ENCODE measurements at places on chromosomes 6 and 20. TPM values are rescaled to one million over a fixed set of nuclear protein-coding genes. Genes with fewer than 3 reads are reported as not detected.

ZBTB9 gene
- polyA plus RNA-seq: 1.9 TPM

ARMH2 gene
- not detected for polyA plus RNA-seq

LTA gene
- 0.24 TPM for polyA plus RNA-seq

PNLDC1 gene
- polyA plus RNA-seq: 0.16 TPM

GRCh38 chr20:58705208-58705926 lies 12.8 kb downstream of the NPEPL1 start:
- H3K4me3 ChIP-seq: no peak overlapping the region
- H3K36me3 ChIP-seq: no peaks in the 10 kb centered on the region
- no peaks in the 10 kb centered on the region for H3K27me3 ChIP-seq
- no peak overlapping the region for H3K27ac ChIP-seq

DNA sequence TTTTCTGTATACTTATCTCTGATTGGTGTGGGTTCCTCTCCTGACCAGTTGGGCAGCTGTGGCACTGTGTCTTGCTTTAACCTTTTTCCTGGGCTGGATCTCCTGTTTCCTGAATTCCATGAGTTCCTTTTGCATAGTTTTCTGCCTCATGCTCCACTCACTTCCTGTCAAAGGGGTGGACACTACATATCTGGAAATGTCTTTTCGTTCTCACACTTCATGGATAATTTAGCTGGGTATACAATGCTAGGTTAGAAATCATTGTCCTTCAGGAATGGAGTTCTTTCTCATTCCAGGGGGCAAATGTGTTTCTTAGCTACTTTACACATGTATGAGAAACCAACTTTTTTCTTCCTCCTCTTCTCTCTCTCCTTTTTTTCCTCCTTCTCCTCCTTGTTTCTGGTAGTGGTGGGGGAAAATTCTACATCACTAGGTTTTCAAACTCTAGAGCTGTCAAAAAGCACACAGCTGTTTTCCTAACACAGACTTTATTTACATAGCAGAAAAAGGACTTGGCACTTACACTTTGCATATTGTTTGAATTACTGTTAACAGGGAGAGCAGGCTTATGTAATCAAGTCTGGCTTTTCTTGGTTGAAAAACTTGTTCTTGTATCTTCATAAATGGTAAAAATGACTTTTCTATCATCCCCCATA lies 9.0 kb upstream of the DDX27 start:
- no peak for DNase-seq
- H3K4me1 ChIP-seq: no peaks in the 10 kb centered on the region
- H3K36me3 ChIP-seq: no peaks in the 10 kb centered on the region
- no peaks in the 10 kb centered on the region for H3K27me3 ChIP-seq
- H3K27ac ChIP-seq: no peak overlapping the region

DNA sequence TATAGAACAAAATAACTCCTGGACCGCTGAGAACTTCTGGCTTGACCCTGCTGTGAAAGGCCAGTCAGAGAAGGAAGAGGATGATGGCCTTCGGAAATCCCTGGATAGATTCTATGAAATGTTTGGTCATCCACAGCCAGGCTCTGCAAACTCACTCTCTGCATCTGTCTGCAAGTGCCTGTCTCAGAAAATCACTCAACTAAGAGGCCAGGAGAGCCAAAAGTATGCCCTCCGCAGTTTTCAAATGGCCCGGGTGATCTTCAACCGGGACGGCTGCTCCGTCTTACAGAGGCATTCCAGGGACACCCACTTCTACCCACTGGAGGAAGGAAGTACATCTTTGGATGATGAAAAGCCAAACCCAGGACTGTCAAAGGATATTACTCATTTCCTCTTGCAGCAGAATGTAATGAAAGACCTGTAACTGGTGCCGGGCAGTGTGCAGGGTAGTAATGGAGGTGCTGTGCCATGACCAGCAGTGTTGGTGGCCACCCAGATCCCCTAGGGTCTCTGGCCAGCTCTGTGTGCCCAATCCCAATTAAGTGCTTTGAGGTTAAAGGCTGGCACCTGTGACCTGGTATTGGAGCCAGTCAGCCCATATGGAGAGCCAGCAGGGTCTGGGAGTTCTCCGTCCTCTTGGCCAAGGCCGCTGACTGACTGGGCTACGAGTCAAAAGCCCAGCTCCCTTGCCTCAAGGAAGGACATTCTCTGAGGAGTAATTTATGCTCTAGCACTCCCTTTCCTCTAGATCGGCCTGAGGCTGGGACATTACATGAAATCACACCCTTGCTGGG lies 87.1 kb downstream of the TRMT6 start:
- DNase-seq: no peak
- no peak overlapping the region for H3K27ac ChIP-seq
- H3K4me3 ChIP-seq: no peak overlapping the region
- no peaks in the 10 kb centered on the region for H3K4me1 ChIP-seq

- no peaks in the 10 kb centered on the region for H3K27me3 ChIP-seq
- H3K36me3 ChIP-seq: no peaks in the 10 kb centered on the region
- no peaks in the 10 kb centered on the region for H3K4me1 ChIP-seq
- no peak overlapping the region for H3K4me3 ChIP-seq
- H3K27ac ChIP-seq: no peak overlapping the region
- no peak for DNase-seq
These were observed 30.3 kb upstream of the GATA5 start for GRCh38 chr20:62506087-62506486.

DNA sequence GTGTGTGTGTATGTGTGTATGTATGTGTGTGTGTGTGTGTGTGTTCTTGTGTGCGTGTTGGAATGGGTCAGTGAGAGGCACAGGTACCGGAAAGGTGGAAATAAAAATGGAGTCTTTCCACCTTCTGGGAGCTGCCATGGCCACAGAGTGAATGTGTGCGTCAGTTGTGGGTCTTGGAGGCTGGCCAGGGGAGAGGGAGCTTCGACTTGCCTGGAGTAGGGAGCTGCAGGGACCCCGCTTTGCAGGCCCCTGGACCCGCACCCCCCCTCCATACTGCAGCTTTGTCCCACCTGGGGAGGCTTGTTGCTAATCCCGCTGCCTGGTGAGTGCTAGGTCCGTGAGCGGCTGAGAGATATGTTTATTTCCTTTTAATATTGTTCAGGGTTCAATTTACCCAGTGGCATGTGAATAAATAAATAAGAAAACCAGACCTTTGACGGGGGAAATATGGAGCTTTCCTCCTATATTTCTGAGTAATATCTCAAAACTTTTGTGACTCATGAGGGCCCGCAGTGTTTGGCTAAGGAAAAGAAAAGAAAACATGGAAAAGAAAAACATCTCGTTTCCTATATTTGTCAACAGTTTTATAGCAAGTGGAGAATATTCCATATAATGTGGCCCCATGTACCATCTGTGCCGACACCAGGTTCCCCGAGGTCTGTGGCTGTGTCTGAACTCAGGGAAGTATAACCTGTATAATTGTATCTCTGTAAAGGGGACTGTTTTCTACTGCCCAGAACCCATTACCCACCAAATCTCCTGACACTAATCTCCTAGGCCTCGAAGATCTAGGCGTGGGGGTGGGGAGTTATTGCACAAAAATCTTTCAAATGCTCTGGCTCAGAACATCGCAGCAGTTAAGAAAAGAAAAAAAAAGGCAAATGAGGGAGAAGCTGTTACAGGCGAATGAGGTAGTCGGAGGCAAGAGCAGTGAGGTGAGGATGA lies 24.6 kb upstream of the CCDC167 start:
- no peak overlapping the region for H3K4me3 ChIP-seq
- no peaks in the 10 kb centered on the region for H3K4me1 ChIP-seq
- no peaks in the 10 kb centered on the region for H3K36me3 ChIP-seq
- peaks cover 21% of the 10 kb centered on the region for H3K27me3 ChIP-seq

DNA sequence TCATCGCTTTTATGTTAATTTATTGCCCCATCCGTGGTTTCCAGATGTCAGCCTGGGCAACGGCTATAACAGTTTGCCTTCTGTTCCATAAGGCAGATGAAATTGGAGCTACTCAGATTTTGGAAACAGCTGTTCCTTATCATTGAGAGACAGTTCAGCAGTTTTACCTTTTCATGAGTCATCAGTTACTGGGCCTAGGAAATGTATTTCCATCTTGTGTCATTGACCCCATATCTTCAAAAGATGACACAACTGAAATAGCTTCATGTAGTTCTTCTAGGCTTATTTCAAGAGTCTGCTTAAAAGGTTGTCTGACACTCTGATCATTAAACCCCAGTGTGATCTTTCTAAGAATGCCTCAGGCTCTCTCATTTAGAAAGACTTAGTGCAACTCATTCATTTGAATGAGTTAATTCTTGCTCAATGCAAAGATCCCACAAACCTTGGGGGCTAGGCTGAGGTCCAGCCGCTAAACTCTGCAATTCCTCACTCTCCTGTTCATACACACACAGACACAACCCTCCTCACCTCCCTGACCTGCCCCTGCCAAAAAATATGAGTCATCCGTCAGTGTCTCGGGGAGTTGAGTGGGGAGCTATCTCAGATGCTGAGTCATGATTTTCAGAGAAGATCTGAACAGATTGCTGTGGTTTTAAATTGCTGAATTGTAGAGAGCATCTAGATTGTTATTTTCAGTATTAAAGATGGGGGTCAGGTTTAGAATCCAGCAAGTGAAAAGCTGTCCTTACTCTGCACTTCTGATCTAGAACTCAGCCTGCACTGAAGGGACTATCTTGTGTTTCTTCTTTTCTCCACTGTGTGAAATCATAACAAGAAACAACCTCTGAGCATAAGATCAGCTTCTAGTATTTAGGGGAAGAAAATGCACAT lies 61.8 kb downstream of the RPP40 start:
- H3K27me3 ChIP-seq: no peaks in the 10 kb centered on the region
- H3K27ac ChIP-seq: no peak overlapping the region
- no peak overlapping the region for H3K4me3 ChIP-seq
- H3K4me1 ChIP-seq: no peaks in the 10 kb centered on the region
